RKO (cell line): ENCODE measurements at places on chromosomes 1 and 21.
A peak's percentile ranks its signal among the peaks of the same experiment; 100 is the strongest.

DNA sequence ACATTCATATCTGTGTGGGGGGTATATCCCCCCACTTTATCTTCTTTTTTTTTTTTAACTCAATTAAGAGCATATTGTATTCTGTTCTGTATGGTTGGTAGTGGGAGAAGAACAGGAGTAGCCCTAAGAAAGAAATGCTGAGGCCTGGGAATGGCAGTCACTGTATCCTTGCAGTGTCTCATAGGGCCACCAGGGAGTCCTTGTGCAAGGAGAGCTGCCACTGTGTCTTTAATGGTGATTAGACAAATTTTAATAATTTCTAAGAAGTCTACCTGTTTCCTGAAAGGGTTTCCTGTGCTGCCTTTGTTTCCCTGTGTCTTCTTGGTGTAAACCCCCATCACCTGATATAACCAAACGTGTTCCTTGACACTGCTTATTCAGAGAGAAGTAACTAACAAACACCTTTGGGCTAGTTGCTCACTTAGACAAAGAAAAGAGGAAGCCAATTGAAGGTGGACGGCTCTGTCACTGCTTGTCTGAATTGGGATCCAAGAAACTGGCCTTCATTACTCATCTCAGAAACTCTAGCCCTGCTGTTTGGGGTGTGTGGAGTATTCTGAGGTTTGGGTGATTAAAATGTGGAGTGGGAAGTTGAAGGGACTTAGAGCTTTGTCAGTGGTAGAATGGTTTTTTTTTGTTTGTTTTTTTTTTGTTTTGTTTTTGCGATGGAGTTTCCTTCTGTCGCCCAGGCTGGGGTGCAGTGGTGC, 15.2 kb downstream of the GIPC2 start:
- DNase-seq, result no peak

- DNase-seq, result no peak
Measured at GRCh38 chr1:63069214-63069613, 253.2 kb upstream of the FOXD3 start.

- DNase-seq, result no peak
Measured at GRCh38 chr1:113103048-113103447, 30.1 kb downstream of the LRIG2 start.

- DNase-seq, result no peak
Measured at GRCh38 chr1:13781907-13782633, 82.1 kb downstream of the PRDM2 start.

- no peak for DNase-seq
Measured at GRCh38 chr1:199970125-199970524, 57.4 kb upstream of the NR5A2 start.

DNA sequence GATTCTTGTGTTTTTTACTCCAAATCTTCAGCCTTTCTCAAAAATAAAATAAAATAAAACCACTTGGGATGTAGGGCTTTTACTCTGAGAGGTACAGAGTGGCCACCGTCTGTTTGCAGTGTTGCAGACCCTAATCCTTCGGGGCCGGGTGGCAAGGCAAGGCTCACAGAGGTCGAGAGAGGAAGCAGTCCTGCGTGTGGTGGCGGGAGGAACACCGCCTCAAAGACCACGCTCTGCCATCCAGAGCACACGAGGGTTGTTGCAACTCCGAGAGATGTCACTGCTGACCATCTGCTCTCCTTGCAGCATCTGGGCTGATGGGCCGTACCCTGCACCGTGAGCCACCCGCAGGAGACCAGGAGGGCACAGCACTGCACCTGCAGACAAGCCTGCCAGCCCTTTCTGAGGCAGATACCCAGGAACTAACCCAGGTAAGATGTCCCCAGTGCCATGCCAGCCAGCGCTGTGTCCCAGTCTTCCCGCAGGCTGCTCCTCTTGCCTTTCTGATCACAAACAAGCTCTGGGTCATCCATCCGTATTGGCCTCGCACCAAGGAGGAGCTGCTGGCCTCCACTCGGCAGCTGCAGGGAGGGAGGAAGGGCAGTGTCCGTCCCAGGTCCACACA, 31.5 kb downstream of the SNAP47 start:
- no peak for DNase-seq

DNA sequence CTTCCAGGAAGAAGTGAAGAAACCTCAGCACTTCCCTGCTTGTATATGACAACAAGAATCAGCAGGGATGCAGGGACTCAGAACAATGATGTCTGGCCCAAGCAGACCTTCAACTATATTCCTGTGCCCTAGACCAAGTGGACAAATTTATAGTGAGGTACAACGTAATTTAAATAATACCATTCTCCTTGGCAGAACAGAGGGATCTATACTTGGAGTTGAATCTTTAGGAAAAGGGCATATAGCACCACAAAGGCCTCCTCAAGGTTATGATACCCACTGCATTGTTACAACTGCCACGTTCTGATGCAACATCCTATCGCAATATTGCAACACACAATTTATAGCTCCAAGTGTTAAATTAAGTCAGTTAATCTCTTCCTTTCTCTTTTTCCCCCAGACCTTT, 29.1 kb upstream of the GFI1 start:
- no peak for DNase-seq

DNA sequence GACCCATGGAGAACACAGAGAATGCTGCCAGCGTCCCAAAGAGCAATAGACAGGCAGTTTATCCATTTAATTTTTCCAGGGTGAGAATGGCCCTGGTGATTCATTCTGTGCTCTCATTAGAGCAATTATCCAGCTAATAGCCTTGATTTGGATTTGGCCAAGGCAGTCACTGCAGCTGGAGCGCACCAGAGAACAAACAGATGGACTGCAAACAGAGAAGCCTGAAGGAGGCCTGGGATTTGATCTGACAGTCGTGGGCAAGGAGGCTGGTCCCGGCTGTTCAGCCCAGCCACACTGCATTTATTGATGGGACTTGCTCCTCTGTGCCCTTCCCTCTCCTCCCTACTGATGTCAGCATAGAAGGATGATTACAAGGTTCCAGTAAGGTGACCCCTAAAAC, 353.9 kb upstream of the C1orf174 start:
- DNase-seq, result no peak

- peak; percentile 59 for DNase-seq
Measured at GRCh38 chr1:74771913-74772515, 39.1 kb downstream of the TYW3 start.

DNA sequence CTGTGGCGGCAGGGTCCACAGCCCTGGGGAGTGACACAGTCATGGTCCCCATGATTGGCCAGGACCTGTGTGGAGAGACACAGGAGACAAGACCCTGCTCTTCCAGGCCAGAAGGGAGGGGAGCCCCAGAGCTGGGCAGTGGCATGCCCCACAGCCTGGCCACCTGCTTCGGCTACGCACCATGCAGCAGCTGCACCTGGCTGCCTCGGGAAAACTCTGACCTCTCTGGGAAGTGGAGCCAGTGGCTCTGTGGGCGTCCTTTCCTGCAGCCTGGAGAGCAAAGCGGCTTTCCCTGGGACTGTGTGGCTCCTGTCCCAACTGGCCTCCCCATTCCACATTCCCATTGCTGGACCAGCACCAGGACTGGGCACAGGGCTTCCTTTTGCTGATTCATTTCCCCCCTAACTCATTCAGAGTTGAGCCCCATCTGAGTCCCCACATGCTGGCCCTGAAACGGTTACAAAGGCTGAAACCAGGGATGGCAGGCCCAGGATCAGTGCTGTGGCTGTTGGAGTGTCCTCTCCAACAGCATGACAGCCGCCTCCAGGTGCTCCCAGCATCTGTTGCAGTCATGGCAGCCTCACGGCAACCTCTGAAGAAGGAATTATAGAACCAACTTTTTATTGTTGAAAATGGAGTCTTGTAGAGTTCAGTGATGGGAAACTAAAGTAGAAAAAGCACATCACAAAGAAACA, 15.0 kb downstream of the OXCT2 start:
- no peak for DNase-seq

DNA sequence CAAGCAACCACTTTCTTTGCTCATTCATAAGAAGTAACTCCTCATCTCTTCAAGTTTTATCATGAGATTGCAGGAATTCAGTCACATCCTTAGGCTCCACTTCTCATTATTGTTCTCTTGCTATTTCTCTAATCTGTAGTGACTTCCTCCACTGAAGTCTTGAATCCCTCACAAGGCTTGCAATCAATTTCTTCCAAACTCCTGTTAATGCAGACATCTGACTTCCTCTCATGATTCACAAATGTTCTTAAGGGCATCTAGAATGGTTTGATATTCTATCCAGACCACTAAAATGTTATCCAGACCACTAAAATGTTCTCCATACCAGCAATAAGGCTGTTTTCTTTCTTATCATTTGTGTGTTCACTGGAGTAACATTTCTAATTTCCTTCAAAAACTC, 528.1 kb downstream of the DPYD start:
- no peak for DNase-seq

DNA sequence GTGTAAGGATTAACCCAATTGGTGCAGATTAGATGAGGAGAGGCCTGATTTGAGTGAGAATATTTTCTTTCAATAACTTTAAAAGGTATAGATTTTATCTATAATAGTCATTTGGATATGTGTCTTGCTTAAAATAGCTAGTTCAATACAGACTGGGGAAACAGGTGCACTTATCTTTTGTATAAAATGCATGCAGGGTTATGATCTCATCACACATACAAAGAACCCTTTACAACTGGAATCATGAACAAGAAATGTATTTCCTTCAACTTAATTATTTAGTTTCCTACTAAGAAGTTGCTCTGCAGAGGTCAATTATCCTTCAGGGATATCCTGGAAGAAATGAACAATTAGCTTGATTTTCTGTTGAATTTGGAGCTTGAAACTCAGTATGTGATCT, 259.6 kb downstream of the PTBP2 start:
- no peak for DNase-seq

DNA sequence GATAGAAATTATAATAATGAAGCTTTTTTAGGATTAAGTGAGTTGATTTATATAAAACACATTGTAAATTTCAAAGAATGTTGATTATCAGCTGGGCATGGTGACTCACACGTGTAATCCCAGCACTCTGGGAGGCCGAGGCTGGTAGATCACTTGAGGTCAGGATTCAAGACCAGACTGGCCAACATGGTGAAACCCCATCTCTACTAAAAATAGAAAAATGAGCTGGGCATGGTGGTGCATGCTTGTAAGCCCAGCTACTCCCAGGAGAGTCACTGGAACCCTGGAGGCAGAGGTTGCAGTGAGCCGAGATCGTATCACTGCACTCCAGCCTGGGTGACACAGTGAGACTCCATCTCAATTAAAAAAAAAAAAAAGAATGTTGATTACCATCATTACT, 18.4 kb downstream of the ADAMTS1 start:
- no peak for DNase-seq

DNA sequence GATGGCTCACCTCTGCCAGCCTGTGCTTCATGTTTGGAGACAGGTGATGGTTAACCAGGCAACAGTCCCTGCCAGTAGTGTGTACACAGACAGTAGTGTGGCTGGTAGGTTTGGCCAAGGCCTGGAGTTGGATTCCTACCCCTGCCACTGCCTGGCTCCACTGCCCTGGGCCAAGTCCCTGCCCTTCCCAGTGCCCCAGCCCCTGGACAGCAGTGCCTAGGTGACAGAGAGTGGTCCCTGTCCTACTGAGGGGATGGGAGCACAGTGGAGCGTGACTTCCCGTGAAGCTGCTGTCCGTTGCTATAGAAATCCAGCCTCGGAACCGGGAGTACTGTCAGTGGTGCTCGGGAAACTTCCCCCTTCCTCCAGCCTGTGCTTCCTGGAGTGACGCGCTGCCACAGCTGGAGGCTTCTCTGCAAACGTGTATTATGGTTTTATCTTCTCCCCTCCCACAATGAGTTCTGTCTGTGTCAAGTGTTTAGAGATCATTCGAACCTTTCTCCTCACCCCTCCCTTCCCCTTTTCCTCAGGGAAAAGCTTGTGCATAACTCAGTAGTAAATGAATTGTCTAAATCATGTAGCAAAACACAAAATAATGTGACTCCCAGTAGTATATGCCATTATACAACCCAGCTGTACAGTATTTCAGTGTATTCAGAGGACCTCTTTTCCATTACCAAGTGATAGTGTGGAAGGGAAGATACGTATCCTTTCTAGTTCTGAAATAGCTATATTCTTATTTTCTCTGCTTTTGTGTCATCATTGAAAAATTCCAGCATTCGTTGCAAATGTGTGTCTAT, 73.4 kb downstream of the GALNT2 start:
- DNase-seq, result no peak

DNA sequence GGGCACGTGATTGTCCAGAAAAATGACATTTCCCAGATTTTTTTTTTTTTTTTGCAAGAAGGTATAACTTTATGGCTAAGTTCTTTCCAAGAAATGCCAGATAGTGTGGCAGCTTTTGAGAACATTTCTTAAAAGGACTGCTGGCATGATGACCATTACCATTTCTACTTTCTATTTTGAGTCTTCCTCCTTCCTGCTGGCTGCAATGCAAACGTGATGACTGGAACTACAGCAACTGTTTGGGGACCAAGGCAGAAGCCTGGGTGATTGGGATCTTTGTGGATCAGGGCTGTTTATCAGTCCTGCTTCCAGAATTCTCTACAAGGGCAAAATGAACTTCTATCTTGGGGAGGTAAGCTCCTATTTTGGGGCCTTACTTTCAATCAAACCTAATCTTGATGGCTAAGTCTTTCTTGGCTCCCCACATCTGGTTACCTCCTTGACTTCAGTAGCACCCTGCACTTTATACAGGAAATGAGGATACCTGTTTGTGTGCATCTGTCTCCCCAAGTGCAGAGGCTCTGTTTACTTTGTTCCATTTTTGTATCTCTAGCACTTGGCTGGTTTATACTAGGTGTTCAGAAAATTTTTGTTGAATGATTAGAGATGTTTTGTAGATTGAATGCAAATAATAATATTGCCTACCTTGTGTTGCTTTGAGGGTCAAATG, 3.7 kb upstream of the DDX20 start:
- no peak for DNase-seq

- DNase-seq, result no peak
Measured at GRCh38 chr1:46017876-46018503, 114.4 kb downstream of the PIK3R3 start.

GRCh38 chr21:33245289-33245918, 15.7 kb downstream of the IFNAR2 start:
- DNase-seq, result no peak

- no peak for DNase-seq
Measured at GRCh38 chr1:6474815-6475282, 8.9 kb upstream of the TNFRSF25 start.

GRCh38 chr1:44423591-44424537, 18.8 kb downstream of the RNF220 start:
- no peak for DNase-seq

- no peak for DNase-seq
Measured at GRCh38 chr1:91885213-91885715, 687 bp downstream of the TGFBR3 start.

DNA sequence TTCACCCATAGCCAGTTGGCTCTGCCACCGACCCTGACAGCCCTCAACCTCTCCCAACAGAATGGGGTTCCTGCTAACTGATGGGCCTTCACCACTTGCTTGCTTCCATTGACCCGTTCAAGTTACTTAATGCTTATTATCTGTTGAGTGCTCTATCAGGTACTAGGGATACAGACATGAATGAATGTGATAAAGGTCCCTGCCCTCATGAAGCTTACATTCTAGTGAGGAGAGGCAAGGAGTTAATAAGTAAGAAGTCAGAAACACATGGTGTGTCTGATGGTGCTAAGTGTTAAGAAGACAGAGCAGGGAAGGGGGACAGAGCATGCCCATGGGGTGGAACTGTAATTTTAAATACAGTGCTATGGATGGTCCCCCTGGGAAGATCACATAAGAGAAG, 107.5 kb upstream of the JUN start:
- DNase-seq, result no peak
